ENCODE measurements at places on chromosomes 7 and 10. TPM values are rescaled to one million over a fixed set of nuclear protein-coding genes. Genes with fewer than 3 reads are reported as not detected.

GRCh38 chr7:52289247-52289646 lies 746.2 kb upstream of the POM121L12 start:
- DNase-seq, result no peak

STOX1 gene
- total RNA-seq, result 0.26 TPM

DNA sequence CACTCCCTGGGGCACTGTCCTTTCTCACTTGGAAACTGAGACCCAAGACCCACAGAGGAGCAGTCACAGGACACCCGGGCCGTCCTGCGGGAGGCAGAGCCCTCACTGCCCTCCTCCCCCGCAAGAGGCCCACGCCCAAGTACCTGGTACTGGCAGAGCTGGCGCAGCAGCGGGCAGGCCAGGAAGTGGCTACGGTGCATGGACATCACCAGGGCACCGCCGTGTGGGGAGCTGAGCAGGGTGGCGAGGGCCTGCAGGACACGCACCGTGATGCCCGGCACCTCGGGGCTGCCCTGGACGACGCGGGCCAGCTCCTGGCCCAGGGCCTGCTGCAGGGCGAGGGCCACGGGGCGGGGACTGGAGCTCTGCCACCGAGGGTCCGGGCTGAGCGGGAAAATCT lies 20.0 kb upstream of the MICALL2 start:
- no peak for DNase-seq

DNAJB6 gene
- 134 TPM for total RNA-seq

DNA sequence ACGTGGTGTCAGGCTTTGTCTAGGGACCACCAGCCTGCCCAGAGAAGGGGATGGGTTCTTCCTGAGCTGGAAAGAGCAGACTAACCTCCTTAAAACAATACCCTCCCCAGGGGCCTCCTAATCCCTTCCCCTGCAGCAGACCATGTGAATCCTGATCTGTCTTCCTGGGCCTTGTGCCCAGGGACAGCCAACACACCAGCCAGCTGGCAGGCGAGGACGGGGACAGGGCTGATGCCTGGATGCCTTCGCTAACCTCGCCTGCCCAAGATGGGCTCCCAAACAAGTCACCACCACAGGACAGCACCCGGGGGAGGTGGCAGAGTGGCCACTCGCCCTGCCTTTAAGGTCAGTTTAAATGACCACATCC lies 17.6 kb downstream of the PODXL start:
- DNase-seq, result no peak

ACSL5 gene
- 9.2 TPM for total RNA-seq

DNA sequence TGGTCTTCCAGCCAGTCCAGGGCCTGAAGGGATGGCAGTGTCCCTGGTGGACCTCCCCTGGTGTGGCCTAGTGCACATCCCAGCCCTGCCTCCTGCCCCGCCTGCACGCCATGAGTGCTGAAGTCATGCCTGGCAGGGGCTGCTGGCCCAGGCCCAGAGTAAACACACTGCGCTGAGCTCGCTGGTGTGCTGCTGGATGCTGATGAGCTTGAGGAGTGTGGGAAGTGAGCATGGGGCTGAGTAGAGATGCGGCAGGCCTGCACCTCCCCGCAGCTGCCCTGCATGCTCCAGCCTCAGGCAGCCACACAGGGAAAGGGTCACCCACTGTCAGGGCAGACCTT lies 43.2 kb downstream of the HTRA1 start:
- DNase-seq, result peak; percentile 88

LIPM gene
- total RNA-seq, result 0.83 TPM

FAM13C gene
- total RNA-seq, result 4.4 TPM

GRCh38 chr10:15322356-15322755 lies 48.7 kb downstream of the FAM171A1 start:
- no peak for DNase-seq

GPNMB gene
- total RNA-seq, result 74.4 TPM

GRCh38 chr7:134757938-134758337 lies 21.5 kb upstream of the CALD1 start:
- no peak for DNase-seq

GRCh38 chr10:86960003-86960862 lies 1.8 kb downstream of the SNCG start:
- DNase-seq, result no peak

DNA sequence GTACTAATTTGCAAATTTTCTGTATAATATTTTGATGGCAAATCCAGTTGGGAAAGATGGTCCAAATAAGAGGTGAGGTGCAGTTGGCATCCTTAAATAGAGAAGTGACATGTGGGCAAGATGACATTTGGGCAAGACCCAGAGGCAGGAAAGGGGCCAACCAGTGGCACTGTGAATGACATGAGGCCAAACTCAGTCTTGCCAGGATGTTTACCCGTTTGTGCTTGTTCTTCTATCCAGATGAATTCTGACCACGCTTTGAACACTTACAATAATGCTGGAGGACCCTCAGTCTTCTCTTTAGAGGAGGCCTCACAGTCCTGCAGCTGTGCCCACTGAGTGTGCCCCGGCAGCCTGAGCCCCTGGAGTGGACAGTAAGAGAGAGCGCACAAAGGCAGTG lies 45.1 kb downstream of the KCNMA1 start:
- DNase-seq, result no peak

GRCh38 chr10:101762736-101763135 lies 13.2 kb downstream of the FGF8 start:
- no peak for DNase-seq

NRCAM gene
- 0.93 TPM for total RNA-seq

ARL5B gene
- total RNA-seq, result 7.9 TPM

DNA sequence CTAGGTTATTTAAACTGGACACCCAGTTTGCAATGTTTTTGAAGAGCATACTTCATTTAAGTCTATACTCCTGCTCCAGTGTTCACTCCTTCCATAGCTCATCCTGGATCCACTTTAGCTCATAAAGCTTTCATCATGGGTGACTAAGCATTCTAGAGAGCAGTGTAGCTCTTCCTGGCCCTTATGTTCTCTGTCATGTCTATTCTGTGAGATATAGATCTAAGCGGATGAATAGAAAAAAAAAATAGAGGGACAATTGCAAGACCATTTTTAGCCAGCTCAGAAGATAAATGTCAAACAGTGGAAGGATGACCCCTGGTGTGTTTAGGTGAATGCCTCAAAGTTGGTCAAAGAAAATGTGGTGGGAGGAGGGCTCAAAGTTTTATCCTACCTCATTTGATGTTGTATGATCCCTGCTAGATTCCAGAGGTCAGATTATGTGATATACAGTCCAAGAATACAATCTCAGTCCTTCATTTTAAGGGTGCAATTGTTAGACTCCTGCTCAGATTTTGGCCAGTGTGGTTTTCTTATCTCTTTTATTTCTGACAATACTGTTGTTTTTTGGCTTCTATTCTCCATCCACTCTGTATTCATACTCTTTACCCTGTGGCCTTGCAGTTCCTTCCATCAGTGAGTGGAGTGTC lies 7.5 kb upstream of the HECW1 start:
- no peak for DNase-seq

GRCh38 chr7:22292531-22292930 lies 64.4 kb downstream of the RAPGEF5 start:
- no peak for DNase-seq

MOSPD3 gene
- 13.5 TPM for total RNA-seq

DNA sequence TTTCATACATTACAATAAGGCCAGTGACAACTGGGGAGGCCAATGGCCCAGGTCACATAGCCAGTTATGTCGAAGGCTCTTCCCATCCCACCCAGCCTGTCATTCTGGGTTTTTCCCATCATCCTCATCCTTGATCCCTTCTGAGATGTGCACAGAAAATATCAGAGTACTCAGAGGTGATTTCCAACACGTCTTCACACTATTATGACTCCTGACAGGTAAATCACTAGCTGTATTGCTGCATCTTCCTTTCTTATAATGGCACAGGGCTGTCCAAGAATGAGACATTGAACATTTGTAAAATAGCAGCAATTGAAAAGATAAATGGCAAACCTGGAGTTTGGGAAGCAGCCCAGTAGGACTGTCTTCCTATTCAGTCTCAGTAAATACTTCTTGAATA lies 159.9 kb downstream of the PLXNA4 start:
- no peak for DNase-seq

BTBD16 gene
- total RNA-seq, result not detected

- DNase-seq, result peak; percentile 81
Observed at GRCh38 chr10:5975641-5976473, 1.5 kb downstream of the IL15RA start.

All from right atrium auricular region (tissue), 2 donors.